ENCODE measurements at places on chromosomes 1 and 21.

GRCh38 chr21:34504595-34504994, 7.4 kb downstream of the KCNE1 start:
- DNase-seq: no peak

DNA sequence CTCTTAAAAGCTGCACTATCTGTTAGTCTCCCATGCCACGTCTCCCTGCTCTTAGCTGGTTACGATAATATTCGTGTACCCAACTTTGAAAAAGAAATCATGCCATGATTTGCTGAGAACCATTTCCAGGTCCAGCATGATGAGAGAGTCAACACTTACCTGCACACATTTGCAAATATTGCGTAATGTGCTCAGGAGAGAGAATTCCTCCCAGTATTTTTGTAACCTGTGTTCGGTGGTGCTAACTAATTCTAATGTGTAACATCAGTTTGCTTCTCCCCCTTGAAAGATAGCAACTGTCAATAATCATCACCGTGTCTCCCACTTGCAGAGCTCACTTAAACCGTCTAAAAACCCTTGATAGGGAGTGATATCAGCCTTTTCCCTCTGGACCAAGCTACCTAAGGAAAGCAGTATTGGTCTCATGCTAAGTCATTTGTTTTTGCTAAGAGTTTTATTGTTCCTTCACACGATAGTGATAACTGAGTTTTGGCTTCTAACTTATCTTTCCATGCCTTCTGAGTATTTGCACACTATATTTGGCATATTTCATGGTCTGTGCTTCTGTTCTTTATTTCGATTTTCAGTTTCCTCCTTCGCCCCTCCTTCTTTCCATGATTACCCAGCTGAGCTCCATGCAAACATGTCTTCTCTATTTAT, 61.1 kb upstream of the IRF2BP2 start:
- DNase-seq: no peak

GRCh38 chr1:228279011-228279721, 71.3 kb downstream of the OBSCN start:
- DNase-seq: no peak

- DNase-seq: no peak
These were observed 21.1 kb upstream of the ABCA4 start for GRCh38 chr1:94142022-94142421.

GRCh38 chr1:41689139-41689538, 204.7 kb upstream of the EDN2 start:
- no peak for DNase-seq

DNA sequence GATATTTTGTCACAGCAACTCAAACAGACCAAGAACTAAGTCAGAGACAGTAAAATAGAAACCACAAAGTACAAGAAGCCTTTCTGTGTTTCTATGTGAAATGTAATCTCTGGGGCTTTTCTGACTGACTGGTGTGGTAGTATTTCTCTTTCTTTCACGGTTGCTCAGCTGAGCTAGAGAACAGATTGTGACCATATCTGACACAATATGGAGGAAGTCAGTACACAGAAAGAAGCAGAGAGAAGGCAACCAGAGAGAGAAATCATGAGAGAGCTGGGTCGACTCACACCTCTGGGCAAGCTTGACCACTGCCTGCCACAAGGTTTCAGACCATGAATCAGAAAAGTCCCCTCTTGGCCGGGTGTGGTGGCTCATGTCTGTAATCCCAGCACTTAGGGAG, 208.9 kb upstream of the GREM2 start:
- DNase-seq: no peak

GRCh38 chr1:154256686-154257085, 15.7 kb upstream of the HAX1 start:
- no peak for DNase-seq

DNA sequence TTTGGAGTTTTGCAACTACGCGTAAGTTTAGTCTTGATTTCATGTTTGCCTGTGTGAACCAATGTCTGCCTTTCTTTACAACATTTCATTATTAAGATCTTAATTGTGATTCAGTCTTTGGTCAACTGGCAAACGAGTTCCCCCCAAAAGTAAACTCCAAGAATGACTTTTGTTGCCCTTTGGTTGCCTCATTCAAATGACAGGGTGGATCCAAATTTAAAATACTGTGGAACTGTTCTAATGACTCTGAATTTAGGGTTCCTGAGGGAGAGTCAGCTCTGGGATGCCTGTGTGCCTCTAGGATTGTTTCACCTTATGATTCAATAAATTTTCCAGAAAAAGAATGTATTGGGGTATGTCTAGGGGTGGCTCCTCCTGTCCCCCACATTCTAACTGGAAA, 105.3 kb downstream of the KCNN3 start:
- DNase-seq: no peak

DNA sequence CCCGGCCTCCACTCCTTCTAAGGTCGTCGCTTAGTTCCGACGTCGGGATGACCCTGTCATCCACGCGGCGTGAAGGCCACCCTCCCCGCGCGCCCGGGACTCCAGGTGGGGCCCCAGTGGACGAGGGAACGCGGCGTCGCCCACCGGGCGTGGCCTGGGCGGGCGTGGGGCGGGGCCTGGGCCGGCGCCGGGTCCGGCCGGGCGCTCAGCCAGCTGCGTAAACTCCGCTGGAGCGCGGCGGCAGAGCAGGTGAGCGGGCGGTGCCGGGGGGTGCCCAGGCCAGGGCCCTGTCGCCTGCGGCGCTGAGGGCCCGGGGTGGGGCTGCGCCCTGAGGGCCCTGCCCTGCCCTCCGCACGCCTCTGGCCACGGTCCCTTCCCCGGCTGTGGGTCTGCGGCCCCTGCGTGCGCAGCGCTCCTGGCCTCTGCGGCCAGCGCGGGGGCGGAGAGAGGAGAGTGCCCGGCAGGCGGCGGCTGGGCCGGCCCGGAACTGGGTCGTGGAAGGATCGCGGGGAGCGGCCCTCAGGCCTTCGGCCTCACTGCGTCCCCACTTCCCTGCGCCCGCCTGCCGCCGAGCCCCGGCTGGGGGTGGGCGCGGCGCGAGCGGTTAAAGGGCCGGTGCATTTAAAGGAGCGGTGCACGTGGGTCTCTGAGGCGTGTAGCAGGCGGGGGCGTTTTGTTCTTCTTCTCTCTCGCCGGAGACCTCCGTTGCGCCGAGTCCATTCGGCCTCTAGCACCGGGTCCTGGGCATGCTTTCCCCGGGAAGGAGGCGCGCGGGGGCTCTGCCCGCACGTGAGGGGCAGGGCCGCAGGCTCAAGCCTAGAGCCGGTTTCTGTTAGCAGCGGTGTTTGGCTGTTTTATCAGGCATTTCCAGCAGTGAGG, at the start of gene PSEN2:
TSS of gene PSEN2 (plus strand) at position 216 of the 879 bp plus-strand sequence. CDS start 11,292 bp downstream, outside the sequence.
- DNase-seq: peak; percentile 43

DNA sequence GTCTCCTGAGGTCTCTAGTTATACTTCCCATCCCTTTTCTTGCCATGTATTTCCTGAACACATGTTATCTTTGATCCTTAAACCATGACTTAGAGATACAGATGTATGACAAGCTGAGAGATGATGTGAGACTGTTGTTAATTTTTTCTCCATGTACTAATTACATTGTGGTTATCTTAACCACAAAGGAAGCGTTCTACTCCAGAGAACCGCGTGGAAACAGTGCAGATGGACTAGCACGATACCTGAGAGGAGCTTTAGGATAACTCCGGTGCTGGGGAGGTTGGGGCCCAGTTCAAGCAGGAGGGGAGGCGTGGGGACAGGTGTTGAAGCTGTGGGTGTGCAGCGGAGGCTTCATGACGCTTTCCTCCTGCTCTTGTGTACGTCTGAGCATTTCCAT, 17.5 kb downstream of the PDE9A start:
- no peak for DNase-seq

DNA sequence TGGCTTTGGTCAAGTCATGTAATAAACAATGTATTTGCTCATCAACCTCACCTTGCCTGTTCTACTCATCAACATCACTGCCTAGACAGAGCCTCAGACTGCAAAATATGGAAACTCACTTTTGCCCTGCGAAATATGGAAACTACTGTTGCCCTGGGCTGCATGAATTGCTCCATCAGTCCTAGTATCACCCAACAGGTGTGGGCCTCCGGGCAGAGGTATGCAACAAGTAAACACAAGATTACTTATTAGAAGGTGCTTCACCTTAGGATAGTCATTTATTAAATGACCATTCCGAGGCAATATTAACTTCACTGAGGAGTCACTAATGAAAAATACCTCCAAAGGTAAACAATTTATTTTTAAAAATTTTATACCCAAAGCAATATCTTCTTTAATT, 286.7 kb downstream of the BACH1 start:
- no peak for DNase-seq

- no peak for DNase-seq
These were observed 349.6 kb downstream of the SMYD3 start for GRCh38 chr1:246157516-246157915.

DNA sequence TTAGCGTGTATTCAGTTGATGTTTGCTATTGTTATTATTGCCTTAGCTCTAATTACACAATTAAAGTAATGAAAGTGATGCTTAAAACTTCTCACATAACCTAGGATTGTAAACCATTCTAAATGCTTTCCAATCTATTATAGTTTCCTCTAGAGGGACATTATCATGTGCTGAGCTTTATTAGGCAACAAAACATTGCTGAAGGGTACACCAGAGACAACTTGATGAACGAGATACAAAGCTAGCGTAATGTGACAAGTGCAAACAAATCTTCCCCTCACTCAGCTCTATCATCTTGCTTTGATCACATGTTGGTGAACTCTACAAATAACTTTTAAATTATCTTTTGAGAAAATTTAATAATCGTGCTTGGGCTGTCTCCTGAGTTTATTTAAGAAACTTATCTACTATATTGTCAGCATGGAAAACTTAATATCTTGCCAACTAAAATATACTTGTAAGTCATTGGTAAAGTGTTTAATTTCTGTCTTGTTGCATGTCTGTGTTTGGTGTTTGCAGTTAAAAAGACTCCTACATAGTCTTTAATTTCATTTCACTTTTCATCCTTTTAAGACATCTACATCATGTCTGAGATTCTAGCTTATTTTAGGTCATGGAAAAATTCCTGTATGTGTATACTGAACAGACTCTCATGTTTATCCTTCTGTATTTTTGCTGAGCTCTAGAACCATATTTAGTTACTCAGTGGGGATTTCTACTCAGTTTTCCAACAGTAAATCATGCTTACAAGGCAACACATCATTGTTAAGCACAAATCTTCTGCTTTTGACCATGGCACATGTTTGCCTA, 104.2 kb upstream of the ADAMTS5 start:
- no peak for DNase-seq

GRCh38 chr1:183126528-183126927, 59.5 kb upstream of the LAMC2 start:
- no peak for DNase-seq

GRCh38 chr1:15834406-15835204, 12.9 kb upstream of the SPEN start:
- DNase-seq: peak; percentile 88

DNA sequence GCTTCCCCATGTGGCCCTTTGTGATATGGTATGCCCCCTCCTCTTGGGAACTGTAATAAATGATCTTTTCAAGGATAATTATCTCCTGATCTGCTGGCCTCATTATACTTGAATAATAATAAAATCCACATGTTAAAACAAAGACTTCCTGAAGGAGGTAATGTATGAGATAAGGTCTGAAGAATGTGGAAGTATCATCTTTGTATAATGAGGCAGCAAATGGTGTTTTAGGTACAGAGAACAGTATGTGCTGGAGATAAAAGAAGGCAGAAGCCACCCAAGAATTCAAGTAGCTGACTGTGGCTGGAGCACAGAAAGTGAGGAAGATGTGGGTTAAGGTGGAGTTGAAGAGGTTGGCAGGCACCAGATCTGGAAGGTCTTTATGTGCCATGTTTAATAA, 12.8 kb upstream of the COG2 start:
- DNase-seq: no peak

- DNase-seq: no peak
These were observed 36.3 kb downstream of the SDC3 start for GRCh38 chr1:30872033-30872947.

- no peak for DNase-seq
These were observed 22.4 kb downstream of the VPS45 start for GRCh38 chr1:150089846-150090520.

DNA sequence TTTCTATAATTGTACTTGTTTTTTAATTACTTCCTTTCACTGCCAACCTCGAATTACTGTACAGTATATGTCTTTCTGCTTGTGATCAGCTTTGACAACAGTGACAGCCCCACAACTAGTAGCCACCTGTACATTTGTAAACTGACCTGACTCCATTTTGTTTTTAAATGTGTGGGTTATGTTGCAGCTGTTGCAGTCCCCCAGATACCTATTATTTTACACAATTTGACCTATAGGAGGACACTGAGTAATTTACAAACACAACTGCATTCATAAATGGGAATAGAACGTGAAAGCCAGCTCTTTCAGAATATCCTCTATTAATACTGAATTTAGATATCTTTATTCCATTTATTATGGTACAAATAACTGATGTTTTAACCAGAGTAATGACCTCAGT, 2.5 kb upstream of the VAMP3 start:
- DNase-seq: no peak

DNA sequence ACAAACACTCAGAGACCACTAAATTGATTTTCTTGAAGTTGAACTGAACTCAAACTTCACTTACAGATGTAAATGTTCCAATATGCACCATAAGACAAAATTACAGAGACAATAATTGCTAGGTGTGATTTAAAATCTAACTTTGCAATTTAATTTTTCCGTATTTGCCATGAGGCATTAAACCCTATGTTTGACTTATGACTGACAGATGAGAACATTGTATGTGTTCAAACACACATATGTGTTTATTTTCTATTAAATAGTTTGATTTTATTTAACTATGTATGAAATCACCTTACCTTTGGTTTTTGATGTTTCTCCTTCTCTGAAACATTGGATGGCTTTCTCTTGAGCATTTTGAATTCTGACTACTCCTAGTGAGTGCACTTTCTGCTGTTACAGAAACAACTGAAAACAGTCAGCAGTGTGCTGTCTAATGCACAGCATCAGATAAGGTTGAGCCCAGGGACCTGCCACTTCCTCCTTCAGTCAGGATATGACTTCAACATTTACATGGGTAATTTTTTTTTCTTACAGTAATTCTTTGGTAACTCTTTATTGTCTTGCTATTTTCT, at the start of gene SAMSN1:
TSS of gene SAMSN1 (minus strand) at position 410 of the 575 bp plus-strand sequence. CDS start at position 356, 54 bp downstream.
- DNase-seq: no peak

DNA sequence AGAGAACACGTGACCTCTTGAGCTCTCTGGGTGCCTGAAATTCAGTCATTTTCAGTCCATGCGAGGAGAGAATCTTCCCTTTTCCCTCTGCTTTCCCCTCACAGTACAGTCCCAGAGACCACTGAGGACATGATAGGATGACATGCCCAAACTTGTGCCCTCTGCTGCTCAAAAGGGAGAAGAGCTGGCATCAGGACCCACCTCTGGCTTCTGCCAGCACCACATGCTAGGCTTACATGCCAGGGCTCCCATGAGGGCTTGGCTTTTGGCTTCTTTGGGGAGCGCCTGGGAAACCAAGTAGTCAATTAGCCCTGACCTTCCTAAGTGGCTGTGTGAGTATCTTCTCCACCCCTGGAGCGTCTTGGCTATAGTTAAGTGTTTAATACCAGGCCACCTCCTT, 13.8 kb upstream of the KCNQ4 start:
- DNase-seq: no peak

GRCh38 chr1:114314098-114314497, 160.4 kb upstream of the SYT6 start:
- no peak for DNase-seq

GRCh38 chr1:154607106-154607608, 829 bp downstream of the ADAR start:
- no peak for DNase-seq

GRCh38 chr21:33936301-33937038, 20.9 kb upstream of the ATP5PO start:
- no peak for DNase-seq

Measured in amygdala (tissue), 56 donors.